ENCODE measurements at places on chromosomes 7 and 10. TPM values are rescaled to one million over a fixed set of nuclear protein-coding genes. Genes with fewer than 3 reads are reported as not detected.
A peak's percentile ranks its signal among the peaks of the same experiment; 100 is the strongest.

DNA sequence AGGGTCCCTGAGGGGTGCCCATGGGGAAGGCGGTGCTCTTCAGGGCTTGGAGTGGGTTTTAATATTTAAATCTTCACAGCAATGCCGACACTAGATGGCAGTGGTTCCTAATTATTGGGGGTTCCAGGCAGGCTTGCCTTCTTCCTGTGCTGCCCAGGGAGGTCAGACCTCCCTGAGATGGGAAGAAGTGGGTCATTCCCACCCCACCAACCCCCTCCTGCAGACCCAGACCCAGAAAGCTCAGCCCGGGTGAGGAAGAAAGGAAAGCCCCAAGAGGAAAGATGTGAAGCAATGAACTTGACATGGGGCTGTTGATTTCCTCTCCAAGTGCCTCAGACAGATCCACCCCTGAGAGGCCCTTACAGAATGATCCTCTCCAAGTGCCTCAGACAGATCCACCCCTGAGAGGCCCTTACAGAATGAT, 85.1 kb upstream of the LANCL2 start:
- peak; percentile 69 for DNase-seq

- no peak for DNase-seq
These were observed 110.6 kb upstream of the GLI3 start for GRCh38 chr7:42347616-42348015.

- DNase-seq: no peak
These were observed 65.0 kb downstream of the POU6F2 start for GRCh38 chr7:39042670-39043069.

GRCh38 chr10:71014021-71014805, 125.8 kb upstream of the PCBD1 start:
- no peak for DNase-seq

Gene TMEM140
- 30.0 TPM for total RNA-seq

Gene ZKSCAN5
- total RNA-seq: 3.1 TPM

DNA sequence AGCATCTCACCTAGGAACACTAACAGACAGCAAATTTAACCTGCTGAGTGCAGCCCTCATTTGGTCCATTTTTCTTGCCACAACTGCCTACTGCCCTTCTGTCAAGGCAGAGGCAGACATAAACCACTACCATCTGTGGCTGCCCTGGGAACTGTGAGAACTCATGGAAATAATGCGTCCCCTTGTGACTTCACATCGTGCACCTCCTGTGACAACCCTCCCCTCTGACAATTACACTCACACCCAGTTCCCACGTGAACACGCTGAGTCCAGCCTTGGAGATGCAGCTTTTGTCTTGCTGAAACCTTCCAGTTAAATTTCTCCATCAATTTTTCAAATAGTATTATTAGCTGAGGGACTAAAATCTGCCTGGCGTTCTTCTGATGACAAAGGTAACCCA, 193.1 kb upstream of the KLF14 start:
- no peak for DNase-seq

DNA sequence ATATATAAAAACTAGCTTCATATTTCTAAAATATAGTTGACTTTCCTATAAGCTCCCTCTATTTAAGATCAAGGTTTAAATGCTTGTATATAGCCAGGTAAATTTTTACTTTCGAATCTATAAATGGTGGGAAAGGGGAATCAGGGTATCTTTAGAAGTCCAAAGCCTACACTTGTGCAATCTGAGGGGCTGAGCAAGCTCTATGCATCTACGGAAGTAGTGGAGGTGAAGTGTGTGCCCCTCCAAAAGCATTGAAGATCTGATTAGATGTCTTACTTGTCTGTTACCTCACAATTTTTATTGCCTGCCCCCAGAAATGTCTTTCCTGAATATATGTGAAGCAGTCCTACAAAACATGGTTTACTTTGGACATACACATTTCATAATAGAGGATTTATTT, 1.6 kb downstream of the AKAP9 start:
- DNase-seq: no peak

Gene CALHM3
- not detected for total RNA-seq

DNA sequence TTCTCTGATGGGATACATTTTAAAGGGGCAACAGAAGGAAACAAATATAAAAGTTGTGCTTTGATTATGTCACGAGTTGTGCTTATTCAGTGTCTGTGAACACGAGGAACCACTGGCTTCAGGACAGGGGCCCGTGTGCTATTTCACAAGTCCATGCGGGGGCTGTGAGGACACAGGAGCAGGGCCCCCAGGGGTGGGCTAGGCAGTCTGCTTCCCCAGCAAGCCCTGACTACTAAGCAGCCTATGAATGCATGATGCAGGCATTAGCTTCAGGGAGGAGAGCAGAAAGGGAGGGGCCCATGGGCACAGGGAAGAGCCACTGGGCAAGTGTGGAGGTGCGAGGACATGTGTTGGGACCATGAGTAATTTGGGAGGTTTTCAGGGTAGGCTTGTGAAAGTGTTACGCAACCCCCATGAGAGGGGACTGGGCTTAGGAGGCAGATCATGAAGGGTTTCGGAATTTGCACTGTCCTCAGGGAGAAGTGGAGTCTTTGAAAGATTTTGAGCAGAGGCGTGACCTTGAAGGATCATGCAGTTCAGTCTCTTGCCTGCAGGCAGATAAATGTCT, 424.9 kb downstream of the CALN1 start:
- DNase-seq: no peak

DNA sequence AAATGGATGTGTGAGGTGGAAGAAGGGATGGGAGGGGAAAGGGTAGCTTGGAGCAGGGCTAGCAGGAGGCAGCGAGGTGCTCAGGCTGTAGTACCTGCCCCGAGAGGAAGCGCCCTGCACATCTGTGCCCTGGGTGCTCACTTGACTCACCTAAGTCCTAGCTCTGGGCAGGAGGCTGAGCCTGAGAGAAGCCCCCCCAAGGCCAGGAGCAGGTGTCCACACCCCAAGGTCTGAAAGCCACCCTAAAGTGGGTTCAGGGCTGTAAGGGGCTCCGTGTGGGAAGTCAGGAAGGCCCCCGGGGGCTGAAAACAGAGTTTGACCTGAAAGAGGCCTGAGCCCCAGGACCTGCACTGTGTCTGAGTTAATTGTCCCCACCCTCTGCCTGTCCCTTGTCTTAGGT, 95.8 kb upstream of the PODXL start:
- DNase-seq: no peak

Gene SPDYE2B
- not detected for total RNA-seq

Gene SRRM3
- 5.0 TPM for total RNA-seq

- DNase-seq: no peak
These were observed 507.3 kb upstream of the AUTS2 start for GRCh38 chr7:69090936-69091335.

- DNase-seq: no peak
These were observed 163.9 kb upstream of the CDK1 start for GRCh38 chr10:60614363-60614762.

DNA sequence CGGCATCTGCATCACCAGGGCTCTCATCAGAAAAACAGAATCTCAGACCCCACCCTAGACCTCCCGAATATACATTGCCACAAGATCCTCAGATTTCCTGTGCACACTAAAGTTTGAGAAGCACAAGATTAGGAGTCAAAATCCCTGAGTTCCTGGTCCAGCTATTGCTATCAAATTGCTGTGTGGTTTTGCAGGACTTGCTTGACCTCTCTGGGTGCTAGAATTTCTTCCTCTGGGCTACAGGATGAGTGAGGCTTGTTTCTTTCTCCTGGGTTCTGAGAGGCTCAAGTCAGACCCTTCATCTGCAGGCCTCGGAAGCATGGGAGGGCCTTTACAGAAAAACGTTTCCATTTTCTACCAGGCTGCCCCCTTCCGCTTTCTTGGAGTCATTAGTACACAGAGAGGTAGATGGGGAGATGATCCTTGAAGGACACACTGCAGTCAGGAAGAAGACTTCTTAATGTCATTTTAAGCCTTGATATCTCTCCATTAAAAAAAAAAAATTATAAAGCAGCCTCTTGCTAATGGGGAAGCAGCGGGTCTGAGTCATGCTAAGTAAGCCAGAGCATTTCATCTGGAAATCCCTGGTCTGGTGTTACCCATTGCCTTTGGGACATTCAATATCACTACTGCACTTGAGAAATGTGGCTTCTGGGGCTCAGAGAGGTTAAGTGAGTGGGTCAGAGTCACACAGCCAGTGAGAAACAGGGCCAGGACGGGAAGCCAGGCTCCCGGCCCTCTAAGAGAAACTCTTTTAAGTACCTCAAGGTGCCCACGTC, 173.5 kb downstream of the KCNMA1 start:
- DNase-seq: no peak

DNA sequence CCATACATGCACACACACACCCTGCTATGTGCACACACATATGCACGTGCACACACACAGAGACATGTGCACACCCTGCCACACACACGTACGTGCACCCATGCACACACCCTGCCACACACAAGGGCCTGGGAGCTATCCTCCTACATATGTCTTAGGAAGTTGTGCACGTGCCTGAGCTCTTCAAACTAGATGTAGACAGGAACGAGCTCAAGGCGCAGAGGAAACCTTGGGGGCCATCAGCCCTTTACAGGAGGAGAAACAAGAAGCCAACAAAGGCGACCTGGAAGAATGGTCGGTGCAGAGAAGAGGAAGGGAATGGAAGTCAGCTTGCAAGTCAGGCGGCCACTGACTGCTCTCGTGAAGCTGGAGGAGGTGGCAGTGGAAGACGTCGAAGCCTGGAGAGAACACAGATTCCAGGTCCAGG, 58.7 kb downstream of the AOC1 start:
- no peak for DNase-seq

Gene SCART1
- 8.2 TPM for total RNA-seq

DNA sequence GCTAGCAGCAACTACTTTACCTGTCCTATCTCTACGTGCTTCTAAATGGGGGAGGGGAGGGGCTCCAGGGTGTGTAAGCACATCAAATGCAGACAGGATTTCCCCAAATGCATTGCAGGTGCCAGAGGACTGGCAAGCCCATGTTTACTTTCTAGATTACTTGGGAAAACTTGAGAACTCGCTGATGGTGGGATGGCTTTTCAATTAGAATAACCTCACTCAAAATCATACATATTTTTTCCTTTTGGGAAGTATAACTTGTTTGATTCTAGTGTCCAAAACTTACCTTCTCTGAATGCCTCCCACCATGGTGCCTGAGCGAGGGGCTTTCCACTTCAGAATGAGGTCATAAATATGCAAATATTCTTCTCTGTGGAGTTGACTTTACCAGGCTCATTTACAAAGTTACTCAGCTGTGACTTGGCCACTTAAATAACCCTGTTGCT, 191.3 kb upstream of the RHOBTB1 start:
- no peak for DNase-seq

Gene PRRT4
- total RNA-seq: 1.3 TPM

Gene FAM180A
- not detected for total RNA-seq

GRCh38 chr7:13800694-13801448, 188.6 kb downstream of the ETV1 start:
- no peak for DNase-seq

Gene PCDH15
- not detected for total RNA-seq

- DNase-seq: no peak
These were observed 8.9 kb upstream of the ACSL5 start for GRCh38 chr10:112365014-112365432.

- no peak for DNase-seq
These were observed 18.5 kb downstream of the PIK3CG start for GRCh38 chr7:106883456-106884026.

- no peak for DNase-seq
These were observed 67.3 kb upstream of the UCN3 start for GRCh38 chr10:5297466-5297865.

Gene TBX20
- 0.41 TPM for total RNA-seq

- DNase-seq: no peak
These were observed 68.1 kb downstream of the VSTM4 start for GRCh38 chr10:49047128-49047639.

GRCh38 chr7:136325578-136325977, 348.4 kb upstream of the MTPN start:
- DNase-seq: no peak
